ENCODE measurements at places on chromosomes 6 and 20.

- DNase-seq, result no peak
Measured at GRCh38 chr20:7712661-7713060, 227.6 kb downstream of the HAO1 start.

GRCh38 chr6:170378502-170378901, 71.9 kb downstream of the FAM120B start:
- DNase-seq, result no peak

GRCh38 chr20:37501940-37502339, 19.1 kb upstream of the NNAT start:
- DNase-seq, result peak; percentile 85

DNA sequence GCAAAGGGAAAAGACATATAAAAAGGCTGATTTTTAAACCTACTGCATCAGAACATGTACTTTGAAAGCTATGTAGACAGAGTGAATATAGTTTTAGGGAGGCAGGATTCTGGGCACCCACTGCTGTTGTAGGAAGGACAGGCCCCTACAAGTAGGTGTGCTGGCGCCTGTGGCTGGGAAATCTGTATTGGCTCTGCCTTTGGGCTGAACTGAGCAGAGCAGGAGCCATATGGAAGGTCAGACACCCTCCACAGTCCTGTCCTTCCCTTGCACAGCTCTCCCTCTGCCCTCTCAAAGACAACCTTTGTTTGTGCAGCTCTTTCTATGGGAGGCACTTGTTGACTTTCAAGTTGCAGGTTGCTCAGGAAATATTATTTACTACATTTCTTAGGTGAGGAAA, 18.4 kb upstream of the ULBP3 start:
- no peak for DNase-seq

GRCh38 chr20:63333241-63333836, 27.8 kb downstream of the CHRNA4 start:
- no peak for DNase-seq

- DNase-seq, result no peak
Measured at GRCh38 chr6:50141100-50141499, 91.4 kb upstream of the DEFB112 start.

GRCh38 chr20:1469925-1470571, 3.4 kb upstream of the NSFL1C start:
- peak; percentile 68 for DNase-seq

GRCh38 chr20:63542696-63543095, 4.9 kb downstream of the SRMS start:
- no peak for DNase-seq

GRCh38 chr6:15077006-15077405, 168.9 kb upstream of the JARID2 start:
- DNase-seq, result no peak

- no peak for DNase-seq
Measured at GRCh38 chr6:62775427-62776022, 435.7 kb upstream of the FKBP1C start.

DNA sequence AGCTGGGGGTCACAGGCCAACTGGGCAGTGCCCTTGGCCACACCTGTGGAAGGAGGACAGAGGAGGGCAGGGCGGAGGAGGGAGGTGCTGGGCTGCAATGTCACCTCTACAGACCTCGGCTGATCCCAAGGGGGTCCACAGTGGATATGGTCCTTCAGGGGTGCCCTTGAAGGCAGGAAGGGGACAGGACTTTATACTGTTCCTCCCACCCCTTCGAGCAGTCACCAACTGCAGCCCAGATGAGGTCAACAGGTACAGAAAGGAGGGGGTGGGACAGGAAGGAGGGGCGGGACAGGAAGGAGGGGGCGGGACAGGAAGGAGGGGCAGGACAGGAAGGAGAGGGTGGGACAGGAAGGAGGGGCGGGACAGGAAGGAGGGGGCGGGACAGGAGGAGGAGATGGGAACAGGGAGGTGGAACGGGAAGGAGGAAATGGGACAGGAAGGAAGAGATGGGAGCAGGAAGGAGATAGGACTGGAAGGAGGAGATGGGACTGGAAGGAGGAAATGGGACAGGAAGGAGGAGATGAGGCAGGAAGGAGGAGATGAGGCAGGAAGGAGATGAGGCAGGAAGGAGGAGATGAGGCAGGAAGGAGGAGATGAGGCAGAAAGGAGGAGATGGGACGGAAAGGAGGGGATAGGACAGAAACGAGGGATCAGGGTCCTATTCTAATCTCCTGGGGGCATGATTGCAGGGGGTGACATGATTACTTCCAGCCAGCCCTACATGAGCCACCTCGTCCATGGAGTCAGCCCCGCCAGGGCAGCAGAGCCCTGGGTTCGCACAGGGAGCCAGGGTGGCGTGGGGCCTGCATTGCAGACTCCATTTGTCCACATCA, 19.4 kb upstream of the MRGBP start:
- DNase-seq, result no peak

DNA sequence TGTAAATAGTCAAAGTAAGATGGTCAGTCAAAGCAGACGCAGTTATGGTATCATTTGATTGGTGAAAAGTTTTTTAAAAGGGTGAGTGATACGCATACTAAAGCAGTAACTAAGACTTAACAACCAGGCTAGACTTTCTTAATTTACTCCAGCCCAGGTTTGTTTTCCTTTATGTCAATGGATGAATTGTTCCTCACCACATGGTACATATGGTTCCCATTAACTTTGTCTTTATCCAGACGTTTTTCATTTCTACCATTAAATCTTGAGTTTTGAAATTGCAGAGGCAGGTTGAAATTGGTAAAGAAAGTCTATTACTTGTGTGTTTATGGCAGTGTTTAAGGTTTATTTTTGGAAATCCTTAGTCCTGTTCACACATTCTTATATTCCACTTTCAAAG, 98.5 kb upstream of the SCGN start:
- DNase-seq, result no peak

- DNase-seq, result no peak
Measured at GRCh38 chr6:30168741-30169140, 5.4 kb downstream of the TRIM15 start.

DNA sequence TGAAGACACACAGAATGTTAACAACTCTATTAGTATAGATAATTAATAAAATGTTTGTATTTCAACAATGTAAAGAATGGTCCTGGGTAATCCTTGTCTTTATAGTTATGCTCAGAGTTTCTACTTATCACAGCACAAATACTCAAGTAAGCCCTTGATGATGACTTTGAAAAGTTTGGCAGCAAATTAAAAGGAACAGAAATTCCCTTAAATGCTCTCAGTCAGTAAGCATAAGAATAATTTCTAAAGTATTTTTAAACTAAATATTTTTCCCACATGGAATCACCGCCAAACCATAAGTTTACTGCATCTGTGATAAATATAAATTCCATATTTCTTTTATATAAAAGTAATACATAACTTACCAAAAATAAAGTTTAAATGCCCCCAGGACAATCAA, 96.1 kb downstream of the COL12A1 start:
- no peak for DNase-seq

GRCh38 chr6:129662406-129662766, 47.6 kb downstream of the ARHGAP18 start:
- DNase-seq, result no peak

- DNase-seq, result no peak
Measured at GRCh38 chr20:8646033-8646441, 422.9 kb upstream of the PLCB4 start.

DNA sequence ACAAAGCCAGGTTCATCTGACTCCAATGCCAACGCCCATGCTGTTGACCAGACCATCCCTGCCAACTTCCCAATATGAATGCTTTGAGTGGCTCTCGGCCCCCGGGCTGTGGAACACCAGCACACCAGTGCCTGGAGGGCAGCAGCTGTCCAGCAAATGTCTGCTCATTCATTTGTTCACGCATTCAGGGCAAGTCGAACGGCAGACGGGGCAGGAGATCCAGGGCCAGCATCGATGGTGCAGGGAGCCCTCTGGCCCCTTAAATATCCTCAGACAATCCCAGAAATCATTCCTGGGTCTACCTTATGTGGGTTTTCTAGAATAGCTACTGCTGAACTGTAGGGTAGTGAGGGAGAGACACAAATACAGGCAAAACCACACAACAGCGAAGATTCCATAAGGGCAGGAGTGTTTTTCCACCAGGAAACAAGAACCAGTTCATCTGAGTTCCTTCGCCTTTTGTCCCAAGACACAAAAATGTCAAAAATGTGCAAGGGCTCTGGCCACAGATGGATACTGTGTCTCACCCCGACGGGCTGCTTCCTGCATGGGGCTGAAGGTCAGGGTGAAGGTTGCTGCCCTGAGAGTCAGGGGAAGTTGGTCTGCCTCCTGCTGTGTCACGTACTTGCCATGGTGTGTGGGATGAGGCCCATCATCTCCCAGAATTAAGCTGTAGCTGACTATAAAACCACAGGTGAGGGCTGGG, 15.5 kb downstream of the RIPOR3 start:
- DNase-seq, result no peak

GRCh38 chr6:170423814-170424603, 117.5 kb downstream of the FAM120B start:
- DNase-seq, result no peak

DNA sequence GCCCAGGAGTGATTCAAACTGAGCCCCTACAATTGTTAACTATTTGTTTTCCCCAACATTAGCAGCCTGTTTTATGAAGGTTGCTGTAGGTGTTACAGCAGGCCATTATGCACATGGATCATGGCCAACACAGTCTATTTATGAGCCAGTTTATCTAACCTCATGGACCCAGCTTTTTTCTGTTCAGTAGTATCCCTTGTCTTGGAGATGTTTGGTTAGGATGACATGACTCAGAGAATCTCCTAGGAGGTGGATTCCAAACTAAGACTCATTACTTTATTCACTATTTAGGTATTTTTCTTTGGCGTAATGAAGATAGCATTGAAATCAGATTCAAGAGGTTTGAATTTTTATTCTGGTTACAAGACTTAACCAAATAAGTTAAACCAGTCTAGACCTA, 62.8 kb upstream of the TFB1M start:
- no peak for DNase-seq

DNA sequence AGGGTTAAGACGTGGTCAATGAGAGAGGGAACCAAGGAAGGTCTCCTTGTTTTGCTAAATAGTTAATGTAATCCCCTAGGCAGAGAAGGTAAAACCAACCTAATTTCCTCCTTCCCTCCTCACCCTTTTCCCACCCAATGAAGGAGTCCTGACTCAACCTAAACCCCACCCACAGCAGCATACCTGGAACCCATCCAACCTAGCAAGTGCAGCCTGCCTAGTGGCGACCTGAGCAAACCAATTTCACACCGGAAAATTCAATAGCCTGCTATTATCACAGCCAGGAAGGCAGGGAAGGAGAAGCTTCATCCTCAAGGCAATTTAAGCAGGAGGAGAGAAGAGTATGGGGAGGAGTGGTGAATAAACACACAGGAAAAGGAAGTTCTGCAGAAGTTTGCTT, 46.9 kb downstream of the OSTM1 start:
- DNase-seq, result no peak

- DNase-seq, result peak; percentile 56
Measured at GRCh38 chr20:32560989-32561830, 23.9 kb downstream of the NOL4L start.

- DNase-seq, result no peak
Measured at GRCh38 chr6:38909015-38909730, 139.4 kb upstream of the GLP1R start.

DNA sequence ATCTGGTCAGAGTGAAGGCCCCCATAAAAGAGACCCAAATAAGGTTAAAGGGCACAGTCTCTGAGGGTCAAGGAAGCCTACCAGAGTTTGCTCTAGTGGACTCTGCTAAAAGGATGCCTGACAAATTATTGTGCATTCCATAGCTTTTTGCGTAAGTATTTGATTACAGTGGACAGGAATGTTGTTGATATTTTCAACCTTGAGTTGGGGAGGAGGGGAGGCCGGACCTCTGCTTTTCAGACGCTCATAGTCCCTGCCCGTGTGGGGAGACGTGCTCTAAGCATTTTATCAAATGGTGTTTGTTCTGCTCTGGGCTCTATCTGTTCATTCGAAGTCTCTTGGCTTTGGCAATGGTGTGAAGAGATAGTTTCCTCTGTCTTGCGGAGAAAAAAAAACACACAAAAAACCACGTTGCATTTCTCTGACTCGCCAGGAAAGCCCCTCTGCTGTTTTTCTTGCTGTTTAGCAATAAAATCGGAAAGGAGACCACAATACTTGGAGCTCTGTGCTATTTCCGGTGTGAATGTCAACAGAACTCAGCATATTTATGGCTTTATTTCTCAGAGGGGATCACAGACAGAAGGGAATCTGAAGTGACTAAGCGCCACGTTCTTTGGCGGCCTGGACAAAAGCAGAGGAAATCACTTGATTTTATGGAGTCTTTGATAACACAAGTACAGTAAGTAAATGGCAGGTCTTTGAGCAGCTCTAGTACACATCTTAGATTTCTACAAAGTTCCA, 159.8 kb downstream of the ZFP64 start:
- no peak for DNase-seq

DNA sequence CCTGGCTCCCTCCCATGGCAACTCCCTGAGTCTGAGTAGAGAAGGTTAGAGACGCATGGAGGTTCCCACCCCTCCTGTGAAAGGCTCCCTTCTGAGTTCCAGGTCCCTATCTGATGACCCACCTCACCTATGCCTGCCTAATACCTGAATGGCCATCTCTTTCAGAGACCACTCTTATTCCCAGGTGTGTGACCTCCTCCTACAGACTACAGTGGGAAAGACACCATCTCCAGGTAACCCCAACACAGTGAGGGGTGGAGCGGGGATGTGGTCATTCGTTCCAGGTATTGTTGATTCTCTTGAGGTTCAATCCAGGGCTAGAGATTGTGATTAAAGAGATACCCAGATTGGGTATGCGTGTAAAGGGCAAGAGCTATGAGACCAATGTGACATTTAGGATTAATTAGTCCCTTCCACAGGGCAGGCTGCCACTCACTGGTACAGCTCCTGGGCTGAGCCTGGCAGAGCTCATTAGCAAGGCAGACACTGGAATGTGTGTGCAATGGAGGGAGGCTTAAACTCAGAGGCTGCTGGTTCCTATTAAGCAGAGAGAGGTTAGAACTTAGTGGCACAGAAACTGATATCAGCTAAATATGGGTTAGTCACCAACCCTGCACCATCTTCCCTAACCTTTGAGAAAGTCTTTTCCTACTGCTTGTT, 46.5 kb upstream of the IER3 start:
- no peak for DNase-seq

- DNase-seq, result no peak
Measured at GRCh38 chr6:138007014-138007472, 100.2 kb downstream of the PERP start.

- DNase-seq, result no peak
Measured at GRCh38 chr6:158020272-158020711, 38.6 kb downstream of the SYNJ2 start.
